ENCODE measurements at places on chromosomes 11 and 22. TPM values are rescaled to one million over a fixed set of nuclear protein-coding genes. Genes with fewer than 3 reads are reported as not detected.

The ADORA2A gene
- total RNA-seq = 29.0 TPM

GRCh38 chr11:44789496-44789895 lies 62.7 kb downstream of the TSPAN18 start:
- DNase-seq = no peak

GRCh38 chr11:68297812-68298658 lies 14.4 kb upstream of the LRP5 start:
- peak; percentile 71 for DNase-seq

DNA sequence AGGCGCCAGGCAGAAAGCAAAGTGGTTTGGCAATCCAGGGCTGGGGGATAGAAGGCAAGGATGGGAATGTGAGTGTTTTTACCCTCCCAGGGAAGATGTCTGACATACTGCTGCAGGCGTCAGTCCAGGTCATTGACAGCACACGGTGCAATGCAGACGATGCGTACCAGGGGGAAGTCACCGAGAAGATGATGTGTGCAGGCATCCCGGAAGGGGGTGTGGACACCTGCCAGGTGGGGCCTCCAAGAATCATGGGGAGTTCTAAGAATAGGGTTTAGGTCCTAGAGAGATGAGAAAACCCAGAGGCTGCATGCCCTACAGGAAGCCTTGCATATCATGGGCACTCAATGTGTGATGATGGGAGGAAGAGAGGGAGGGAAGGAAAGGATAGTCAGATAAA lies 28.3 kb upstream of the SMIM35 start:
- DNase-seq = no peak

DNA sequence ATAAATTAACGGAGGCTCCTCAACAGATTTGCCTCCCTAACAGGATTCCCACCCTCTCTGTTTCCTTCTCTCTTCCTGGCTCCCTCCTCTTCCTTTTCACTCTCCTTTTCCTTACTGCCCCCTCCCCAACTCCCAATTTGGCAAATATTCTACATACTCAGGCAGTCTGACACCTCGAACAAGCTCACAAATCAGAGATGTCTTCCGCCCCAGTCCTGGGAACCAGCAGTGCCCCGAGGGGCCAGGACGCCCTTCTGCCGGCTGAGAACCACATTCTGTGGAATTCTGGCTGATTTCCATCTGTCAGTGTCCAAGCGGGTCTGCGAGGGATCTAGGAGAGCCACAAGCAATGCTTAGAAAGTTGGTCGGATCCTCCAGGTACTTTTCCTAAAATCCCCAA lies 94.0 kb downstream of the NTM start:
- no peak for DNase-seq

- DNase-seq = peak; percentile 18
These were observed at the start of gene LRP4 for GRCh38 chr11:46918083-46918787. TSS of gene LRP4 (minus strand) at chr11:46918550. CDS start at chr11:46918379, 171 bp downstream.

DNA sequence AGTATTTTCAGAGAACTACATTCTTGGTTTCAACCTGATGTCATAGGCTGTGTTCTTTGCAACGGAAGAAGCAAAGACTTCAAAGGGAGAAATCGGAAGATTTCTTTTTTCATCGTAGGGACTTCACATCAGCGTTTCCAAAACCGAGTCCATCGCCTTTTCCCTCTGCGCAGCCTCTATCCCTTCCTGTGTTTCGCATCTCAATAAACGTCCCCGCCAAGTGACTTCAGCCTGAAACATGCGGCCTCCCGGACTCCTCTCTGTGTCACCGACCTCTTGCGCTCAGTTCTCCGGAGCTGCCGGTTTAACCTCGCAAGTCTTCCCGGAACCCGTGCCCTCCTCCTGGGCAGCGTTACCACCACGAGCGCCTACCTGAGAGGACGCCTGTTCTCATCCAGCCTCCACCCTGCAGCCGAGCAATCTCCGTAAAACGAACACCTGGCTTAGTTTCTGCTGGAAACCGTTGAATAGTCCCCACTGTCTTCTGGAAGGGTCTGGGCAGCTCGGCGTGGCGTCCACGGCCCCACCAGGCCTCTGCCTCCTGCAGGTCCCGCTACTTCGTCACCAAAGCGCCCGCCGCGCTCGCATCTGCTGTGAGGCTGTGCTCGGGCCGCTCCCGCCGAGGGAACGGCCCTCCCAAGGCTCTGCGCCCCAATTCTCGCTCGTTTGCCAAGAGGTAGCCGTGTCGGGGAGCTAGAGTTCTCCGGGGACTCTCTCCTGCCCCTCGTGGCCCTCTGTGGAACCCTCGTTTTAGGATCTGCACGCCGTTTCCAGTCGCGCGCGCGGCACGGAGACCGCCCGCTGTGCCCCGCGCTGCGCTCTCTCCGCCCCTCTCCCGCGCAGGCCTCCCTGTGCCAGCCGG lies at the start of gene GLB1L3:
TSS of gene GLB1L3 (plus strand) at position 846 of the 862 bp plus-strand sequence. CDS start 362 bp downstream, outside the sequence.
- DNase-seq = peak; percentile 89

The RAB36 gene
- total RNA-seq = 0.31 TPM

The RAC2 gene
- 1,117 TPM for total RNA-seq

- DNase-seq = no peak
These were observed at the start of gene C11orf52 for GRCh38 chr11:111918390-111919256. TSS of gene C11orf52 (plus strand) at chr11:111918913. CDS start at chr11:111918973, 60 bp downstream.

The BAIAP2L2 gene
- total RNA-seq = 0.50 TPM

DNA sequence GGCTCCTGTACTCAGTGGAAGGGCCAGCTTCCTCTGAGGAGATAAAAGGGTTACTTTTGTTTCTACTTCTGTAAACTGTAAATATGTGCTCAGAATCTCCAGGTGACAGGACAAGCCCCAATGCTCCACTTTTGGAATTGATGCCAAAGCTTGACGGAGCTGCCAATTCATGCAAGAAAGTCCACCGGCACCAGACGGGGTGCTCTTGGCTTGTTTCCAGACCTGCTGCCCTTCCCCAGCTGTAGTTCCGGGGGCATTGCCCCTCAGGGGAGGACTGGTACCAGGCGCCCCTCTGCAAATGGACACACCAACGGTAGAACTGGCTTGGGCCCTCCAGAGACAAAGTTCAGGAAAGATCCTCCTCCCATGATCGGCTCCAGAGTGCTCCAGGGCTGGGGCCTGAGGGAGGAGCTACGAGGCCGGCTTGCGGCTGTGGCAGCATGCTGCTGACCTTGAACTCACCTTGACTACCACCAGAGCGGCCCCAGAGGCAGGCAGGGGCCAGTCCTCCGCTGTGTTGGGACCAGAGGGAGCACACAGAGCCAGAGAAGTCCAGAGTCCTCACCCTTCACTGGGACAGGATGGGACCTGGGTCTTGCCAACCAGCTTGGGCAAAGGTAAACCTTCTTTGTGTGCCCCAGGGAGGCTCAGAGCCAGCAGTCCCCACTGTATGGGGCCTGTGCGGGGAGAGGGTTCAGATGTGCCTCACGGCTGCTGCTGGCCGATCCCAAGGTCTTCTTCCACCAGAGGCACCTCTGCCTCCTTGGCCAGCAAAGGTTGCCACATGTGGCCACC lies 17.8 kb upstream of the OAF start:
- DNase-seq = no peak

The OR8D1 gene
- total RNA-seq = not detected

GRCh38 chr11:47109051-47109726 lies 67.5 kb downstream of the ARFGAP2 start:
- DNase-seq = no peak

GRCh38 chr11:57353852-57354251 lies 15.7 kb downstream of the P2RX3 start:
- no peak for DNase-seq

The P4HA3 gene
- total RNA-seq = not detected

GRCh38 chr11:73477518-73477917 lies 101.3 kb downstream of the RELT start:
- DNase-seq = no peak

GRCh38 chr11:819129-819931 lies 616 bp downstream of the PNPLA2 start:
- DNase-seq = peak; percentile 90

DNA sequence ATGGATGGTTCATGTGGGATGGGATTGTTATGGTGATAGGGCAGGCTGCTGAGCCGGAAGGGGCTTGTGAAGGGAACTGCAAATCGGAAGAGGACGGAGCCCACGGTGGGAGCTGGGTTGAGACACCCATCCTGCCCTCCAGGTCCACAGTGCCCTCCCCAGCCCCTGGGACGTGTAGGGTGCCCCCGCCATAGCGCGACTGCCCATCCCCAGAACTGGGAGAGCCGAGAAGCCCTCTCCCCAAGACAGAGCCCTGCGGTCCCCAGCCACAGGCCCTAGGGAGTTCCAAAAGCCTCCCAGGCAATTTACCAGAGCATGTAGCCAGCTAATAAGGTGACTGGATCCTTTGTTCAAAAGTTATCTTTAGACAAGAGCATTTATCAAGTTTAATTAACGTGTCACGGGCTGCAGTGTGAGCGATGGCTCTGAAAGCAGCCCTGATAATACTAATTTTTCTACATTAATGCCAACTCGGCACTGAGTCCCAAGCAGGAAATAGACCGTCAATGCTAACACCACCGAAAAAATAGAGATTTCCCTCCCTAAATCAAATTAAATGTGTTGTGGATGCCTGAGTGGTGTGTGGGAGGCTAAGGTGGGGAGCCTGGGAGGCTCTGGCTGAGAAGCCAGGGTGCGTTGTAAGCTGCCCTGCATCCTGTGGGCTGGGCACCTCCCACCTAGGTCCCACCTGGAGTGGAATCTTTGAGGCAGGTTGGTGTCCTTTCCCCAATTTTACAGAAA lies 76.8 kb upstream of the RTL6 start:
- DNase-seq = no peak

The SCN4B gene
- not detected for total RNA-seq

GRCh38 chr22:20530368-20531153 lies 23.2 kb downstream of the MED15 start:
- no peak for DNase-seq

The CPT1B gene
- total RNA-seq = 113 TPM

The BTBD18 gene
- total RNA-seq = not detected

- no peak for DNase-seq
These were observed 1.9 kb downstream of the MS4A10 start for GRCh38 chr11:60786811-60787567.

DNA sequence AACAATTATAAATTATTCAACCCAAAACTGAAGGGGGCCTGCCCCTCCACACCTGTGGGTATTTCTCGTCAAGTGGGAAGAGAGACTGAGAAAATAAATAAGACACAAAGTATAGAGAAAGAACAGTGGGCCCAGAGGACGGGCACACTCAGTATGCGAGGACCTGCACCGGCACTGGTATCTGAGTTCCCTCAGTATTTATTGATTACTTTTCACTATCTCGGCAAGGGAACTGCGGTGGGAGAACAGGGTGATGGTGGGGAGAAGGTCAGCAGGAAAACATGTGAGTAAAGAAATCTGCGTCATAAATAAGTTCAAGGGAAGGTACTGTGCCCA lies 3.2 kb downstream of the C11orf54 start:
- DNase-seq = no peak

The ANGPTL5 gene
- total RNA-seq = not detected

- no peak for DNase-seq
These were observed 907.1 kb downstream of the DLG2 start for GRCh38 chr11:84719935-84720577.

- DNase-seq = no peak
These were observed 447.4 kb downstream of the BRD1 start for GRCh38 chr22:49380095-49380827.

DNA sequence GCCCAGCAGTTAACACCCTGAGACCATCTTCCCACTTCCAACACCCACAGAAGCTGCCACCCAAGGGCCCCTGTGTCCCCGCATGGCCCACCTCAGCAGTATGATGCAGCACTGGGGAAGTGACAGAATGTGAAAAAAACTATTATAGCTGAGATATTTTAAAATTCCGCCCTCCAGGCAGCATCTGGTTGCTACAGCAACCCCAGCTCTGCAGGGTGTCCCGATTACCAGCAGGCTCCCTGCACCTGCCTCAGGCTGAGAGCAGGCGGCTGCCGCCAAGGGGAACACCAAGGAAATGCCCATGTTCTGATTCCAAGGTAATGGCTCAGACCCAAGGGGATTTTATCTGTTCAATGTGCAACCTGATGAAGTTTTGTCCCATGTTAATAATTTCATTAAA lies 10.5 kb upstream of the TMEM121B start:
- DNase-seq = no peak

GRCh38 chr22:45211435-45211834 lies 29.3 kb downstream of the KIAA0930 start:
- no peak for DNase-seq

The CDPF1 gene
- total RNA-seq = 9.2 TPM

The TP53AIP1 gene
- total RNA-seq = not detected
